Stimulated activated CD4-positive, alpha-beta T cell treated with anti-CD3 and anti-CD28 coated beads, Interleukin-1b, Interleukin-23, amount 100 ng/mL, for 24 hours (primary cell): ENCODE measurements at places on chromosomes 2 and 18.

- no peak for DNase-seq
Observed at GRCh38 chr2:17857021-17857420, 21.4 kb upstream of the KCNS3 start.

DNA sequence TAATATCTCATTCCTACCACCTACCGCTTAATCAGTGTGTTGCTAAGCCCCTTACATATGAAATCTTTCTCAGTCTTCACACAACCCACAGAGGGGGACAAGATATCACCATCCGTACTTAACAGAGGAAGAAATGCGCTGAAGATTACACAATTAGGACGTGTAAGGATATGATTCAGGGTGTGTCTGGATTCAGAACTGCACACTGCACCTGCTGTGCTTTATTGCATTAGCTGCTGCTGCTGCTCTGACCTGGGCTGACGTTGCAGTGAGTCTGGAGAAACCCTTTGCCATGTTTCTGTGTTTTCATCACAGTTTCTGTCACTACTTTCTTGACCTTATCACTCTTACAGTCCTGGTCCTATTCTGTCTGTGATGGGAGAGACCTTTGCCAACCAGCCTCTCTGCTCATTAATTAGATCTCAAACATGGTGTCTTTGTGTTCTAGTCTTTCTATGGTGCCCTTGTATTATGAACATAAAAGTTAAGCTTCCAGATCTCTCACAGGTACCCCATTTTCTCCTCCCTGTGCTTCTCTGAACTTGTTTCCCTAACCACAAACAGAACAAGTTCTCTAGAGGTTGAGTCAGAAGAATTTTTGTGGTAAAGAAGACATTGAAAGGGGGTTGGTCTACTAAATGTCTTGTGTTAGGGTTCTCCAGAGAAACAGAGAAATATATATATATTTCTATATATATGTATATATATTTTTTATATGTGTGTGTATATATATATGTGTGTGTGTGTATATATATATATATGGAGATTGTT is 92.9 kb upstream of the CYP1B1 start:
- no peak for DNase-seq

GRCh38 chr18:44370861-44371260 is 309.8 kb upstream of the SETBP1 start:
- DNase-seq: no peak

- no peak for DNase-seq
Observed at GRCh38 chr2:207135340-207135739, 30.4 kb downstream of the KLF7 start.

DNA sequence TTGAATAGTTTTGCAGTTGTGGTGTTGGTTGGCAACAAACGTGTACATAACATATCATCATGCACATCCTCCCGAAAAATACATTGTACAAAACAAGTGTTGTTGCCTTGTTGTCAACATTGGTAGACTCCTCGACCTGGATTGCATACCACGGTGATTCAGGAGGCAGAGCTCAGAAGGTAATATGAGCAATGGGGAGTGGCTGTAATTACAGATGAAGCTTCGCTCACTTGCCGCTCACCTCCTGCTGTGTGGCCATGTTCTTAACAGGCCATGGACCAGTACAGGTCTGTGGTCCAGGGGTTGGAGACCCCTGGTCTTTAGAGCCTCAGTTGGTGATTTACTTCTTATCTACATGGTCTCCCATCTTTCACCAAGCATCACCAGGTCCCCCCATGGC is 1423.2 kb upstream of the NXPH2 start:
- no peak for DNase-seq

DNA sequence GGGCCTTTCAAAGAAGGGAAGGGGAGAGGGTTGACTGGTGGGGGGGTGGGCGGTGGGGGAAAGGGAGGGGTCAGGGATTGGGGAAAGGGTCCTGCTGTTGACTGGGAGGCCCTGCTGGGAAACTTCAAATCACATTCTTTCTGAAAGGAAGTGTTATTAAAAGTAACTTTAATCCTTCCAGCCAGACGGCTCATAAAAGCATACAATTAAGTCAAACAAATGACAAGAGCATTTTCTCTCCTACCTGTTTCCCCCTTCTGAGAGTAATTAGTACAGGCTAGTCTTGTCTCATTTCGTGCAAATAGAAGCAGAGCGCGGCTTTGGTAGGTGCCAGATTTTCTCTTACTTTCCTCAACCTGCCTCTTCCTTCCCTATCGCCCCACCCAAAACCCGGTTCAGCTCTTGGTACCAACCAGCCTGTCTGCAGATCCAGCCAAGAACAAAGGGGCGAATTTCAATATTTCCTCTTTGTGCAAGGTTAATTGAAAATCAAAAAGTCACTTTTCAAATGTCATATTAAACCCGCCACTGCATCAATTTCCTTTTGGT is 2112.6 kb upstream of the PIK3C3 start:
- no peak for DNase-seq

- DNase-seq: no peak
Observed at GRCh38 chr2:21356086-21356856, 232.5 kb downstream of the TDRD15 start.
